Renal cortical epithelial cell (primary cell): ENCODE measurements at places on chromosomes 4 and X.

GRCh38 chr4:177673985-177674489, 231.8 kb upstream of the AGA start:
- no peak for DNase-seq

DNA sequence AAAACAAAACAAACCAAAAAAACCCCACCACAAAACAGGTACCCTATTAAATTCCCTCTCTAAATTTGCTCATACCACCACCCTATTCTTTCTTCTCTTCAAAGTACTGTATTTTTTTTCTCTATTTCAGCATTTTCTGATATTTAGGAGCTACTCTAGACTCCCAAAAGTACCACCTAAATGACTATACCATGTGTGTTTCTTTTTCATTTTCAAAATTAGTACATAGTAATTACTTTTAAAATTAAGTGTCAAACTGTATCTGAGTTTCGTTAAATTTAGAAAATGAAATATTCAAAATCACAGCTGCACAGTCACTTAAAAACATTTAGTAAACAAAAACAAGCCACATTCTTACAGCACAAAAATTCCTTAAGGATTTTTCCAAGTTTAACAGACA, 161.7 kb downstream of the FBXW7 start:
- no peak for DNase-seq

DNA sequence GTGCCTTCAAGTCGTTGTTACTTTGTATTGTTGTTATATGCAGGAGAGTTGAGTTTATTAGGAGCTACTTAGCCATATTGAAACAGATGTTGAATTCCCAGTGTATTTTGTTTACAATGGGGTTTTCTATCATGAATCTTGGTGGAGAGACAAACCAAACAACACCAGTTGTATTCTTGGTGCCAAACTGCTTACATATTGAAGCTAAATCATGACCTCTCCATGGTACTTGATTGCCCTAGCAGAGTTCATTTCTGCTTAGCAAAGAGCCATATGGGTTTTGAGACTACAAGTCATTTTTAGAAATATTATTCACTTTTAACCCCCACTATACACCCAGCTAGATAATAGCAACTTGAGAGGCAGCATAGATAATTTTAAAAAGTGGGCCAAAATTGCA, 85.4 kb downstream of the ADGRG4 start:
- DNase-seq = no peak

GRCh38 chr4:148344352-148344751, 97.9 kb downstream of the NR3C2 start:
- no peak for DNase-seq

DNA sequence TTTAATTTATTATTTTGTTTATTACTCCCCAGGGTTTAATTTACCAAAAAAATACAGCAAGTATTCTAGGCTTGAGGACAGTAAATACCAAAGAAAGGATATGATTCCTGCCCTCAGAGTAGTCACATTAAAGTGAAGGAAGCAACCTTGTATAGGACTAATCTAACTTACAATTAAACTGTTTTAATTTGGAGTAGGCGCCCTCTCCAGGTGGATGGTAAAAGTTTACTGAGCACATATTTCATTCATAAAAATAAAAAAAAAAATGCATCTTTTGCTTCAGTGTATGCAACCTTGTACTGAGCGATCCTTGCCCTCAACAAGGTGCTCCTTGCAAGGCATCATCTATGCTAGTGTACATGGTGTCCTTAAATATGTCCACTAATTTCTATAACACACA, 72.0 kb upstream of the MAGEB16 start:
- peak; percentile 36 for DNase-seq

DNA sequence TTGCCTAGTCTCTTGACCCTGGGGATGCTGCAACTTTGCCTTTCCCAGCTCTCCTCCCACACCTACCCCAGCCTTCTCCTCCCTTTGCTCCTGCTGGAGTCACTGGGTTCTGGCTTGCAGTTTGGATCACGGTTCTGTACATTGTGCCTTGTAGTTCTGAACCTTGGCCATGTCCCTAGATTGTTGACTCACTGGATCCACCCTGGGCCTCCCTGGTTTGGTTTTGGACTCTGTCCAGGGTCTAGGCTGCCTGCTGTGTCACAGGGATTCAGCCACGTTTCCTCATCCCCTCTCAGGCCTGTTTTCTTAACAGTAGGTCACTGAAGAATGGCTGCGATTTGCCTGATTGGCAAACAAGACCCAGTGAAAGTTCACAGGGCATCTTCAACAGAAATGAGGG, 11.5 kb upstream of the GABRE start:
- DNase-seq = peak; percentile 54

- peak; percentile 48 for DNase-seq
Measured at GRCh38 chrX:97401586-97402136, 518.0 kb downstream of the RPA4 start.

GRCh38 chr4:148056879-148057278, 325.0 kb downstream of the ARHGAP10 start:
- DNase-seq = peak; percentile 57

GRCh38 chr4:57736781-57737180, 626.6 kb upstream of the IGFBP7 start:
- no peak for DNase-seq

- no peak for DNase-seq
Measured at GRCh38 chr4:3077796-3078195, 3.3 kb downstream of the HTT start.

DNA sequence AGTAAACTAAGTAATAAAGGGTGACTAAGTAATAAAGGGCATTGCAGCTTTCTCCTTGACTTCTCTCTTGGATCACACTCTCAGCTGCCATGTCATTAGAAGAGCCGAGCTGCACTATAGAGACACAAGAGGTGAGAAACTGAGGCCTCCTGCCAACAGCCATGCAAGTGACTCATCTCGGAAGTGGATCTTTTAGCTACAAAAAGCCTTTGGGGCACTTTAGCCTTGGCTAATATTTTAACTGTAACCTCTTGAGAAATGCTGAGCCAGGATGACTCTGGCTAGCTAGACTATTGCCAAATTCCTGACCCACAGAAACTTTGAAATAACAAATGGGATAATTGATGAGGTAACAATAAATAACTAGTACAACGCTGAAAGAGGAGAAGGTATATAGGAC, 1.5 kb upstream of the NEIL3 start:
- DNase-seq = peak; percentile 99

DNA sequence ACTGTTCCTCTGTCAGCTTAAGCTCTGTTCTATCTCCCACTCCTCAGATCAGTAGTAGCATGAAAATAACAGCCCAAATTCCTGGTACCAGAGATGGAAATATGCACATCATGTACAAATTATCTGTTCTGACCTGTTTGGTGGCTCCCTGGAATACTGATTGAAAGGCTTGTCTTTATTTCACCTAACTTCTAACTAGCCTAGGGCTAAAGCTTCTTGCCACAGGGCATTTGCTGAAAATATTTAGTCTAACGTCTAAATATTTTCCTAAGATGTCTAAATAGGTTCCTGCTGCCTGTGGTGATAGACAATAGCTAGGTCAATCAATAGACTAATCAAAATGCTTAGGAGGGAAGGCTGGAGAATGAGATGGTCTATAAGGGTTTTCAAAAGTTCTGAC, 12.9 kb upstream of the PRMT9 start:
- no peak for DNase-seq

GRCh38 chrX:69152417-69152841, 12.8 kb downstream of the PJA1 start:
- peak; percentile 48 for DNase-seq

- DNase-seq = peak; percentile 31
Measured at GRCh38 chr4:182695842-182696241, 221.3 kb downstream of the DCTD start.

GRCh38 chr4:109410226-109410625, 23.4 kb upstream of the SEC24B start:
- DNase-seq = no peak

- DNase-seq = no peak
Measured at GRCh38 chr4:14028862-14029261, 401.3 kb upstream of the BOD1L1 start.

GRCh38 chrX:130025256-130025655, 42.8 kb downstream of the BCORL1 start:
- no peak for DNase-seq

GRCh38 chrX:103343105-103343504, 13.1 kb downstream of the TCEAL7 start:
- peak; percentile 50 for DNase-seq

GRCh38 chr4:97987019-97987648, 156.1 kb downstream of the STPG2 start:
- DNase-seq = peak; percentile 80

- no peak for DNase-seq
Measured at GRCh38 chr4:81211956-81212355, 3.1 kb downstream of the PRKG2 start.

- DNase-seq = peak; percentile 58
Measured at GRCh38 chr4:25949173-25949748, 35.2 kb downstream of the SMIM20 start.

DNA sequence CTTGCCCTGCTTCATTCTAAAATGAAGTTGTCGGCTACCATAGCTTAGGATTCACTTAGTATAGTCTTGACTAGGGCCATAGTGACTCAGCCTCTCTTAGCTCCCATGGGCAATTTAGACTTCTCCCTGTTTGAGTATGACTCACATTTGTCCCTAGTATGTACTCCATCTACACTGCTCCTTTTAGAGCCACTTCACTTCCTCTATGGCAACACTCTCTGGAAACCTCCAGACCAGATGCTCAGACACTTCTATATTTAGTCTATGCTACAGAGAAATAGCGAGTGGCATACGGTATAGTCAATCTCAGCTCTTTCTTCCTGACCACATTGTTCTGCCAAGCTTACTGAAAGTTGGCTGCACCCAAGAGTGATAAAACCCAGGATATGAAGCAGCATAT, 11.2 kb downstream of the MEPE start:
- DNase-seq = peak; percentile 82

DNA sequence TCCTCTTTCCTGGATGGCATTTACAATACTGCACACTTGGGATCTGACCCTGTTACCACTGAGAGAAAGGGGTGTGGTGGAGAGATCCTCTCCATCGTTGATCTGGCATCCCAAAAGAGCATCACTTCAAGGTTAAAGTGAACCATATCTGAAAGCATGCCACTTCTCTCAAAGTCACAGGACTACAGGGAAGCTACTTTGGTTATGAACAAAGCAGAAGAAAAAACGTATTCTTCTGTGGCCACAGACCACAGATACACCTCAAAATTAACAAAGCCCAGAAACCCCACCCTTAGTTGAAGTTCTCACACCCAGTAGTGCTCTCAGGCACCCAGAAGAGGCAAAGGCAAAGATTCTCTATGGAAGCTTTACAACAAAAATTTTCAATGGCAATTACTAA, 108.3 kb downstream of the JADE1 start:
- no peak for DNase-seq

DNA sequence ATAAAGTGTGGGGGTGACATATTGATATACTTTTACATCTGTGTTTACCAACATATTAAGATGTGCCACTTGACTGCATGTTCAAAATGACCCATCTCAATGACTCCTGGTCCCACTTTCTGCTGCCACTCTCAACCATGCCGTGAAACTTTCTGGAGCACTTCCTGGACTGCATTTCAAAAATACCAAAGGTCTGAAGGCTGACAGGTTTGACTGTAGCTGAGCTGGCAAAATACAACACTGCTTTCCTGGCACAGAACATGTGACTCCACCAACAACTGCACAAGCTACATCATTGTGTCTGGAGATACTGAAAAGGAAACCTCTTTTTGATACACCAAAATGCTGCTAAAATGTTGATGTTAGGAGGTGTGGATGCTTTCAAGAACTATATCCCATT, 184.8 kb downstream of the UNC5C start:
- peak; percentile 63 for DNase-seq

DNA sequence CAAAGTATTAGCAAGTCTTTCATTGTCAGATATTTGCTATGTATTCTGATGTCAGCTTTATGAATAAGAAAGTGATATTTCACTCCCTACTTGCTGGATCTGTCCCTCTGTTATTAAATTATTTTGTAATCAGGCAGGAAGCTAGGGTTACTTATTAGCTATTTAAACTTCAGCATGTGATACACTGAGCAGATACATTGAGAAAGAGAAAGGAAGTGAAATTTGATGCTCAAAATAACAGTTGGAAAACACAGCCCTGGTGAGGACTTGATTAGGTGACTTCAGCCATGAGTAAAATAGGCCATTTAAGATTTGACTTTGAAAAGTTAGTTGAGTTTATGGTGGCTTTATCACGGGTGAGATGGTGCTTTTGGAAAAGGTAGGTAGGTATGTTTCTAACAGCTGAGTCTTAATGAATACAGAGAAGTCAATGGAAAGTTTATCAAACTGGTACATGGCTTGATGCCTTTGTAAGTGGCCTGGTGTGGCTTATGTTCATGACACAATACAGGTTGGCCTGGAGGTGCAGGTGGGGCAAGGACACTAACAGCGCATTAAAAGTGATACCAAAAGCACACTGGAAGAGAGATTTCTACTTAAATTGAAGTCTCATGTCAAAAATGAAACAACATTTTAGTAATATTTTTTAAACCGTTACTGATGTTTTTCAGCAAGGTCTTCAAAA, 321.2 kb upstream of the SPOCK3 start:
- peak; percentile 73 for DNase-seq

DNA sequence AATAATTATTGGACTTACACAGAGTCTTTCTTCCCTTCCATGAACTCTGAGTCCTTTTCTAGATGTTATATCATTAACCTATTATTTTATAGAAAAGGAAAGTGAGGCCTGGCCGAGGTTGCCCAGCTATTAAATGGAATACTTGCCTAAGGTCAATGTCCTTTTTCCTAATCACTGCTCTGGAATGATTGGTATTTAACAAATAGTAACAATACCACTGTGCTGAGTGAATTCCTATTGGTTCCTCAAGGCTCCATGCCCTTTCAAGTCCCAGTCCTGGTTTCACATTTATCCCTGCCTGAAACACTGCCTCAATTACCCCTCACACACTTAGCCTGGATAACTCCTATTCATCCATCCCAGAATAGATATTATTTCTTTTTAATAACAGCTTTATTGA, 6.2 kb downstream of the TCEAL9 start:
- peak; percentile 91 for DNase-seq

DNA sequence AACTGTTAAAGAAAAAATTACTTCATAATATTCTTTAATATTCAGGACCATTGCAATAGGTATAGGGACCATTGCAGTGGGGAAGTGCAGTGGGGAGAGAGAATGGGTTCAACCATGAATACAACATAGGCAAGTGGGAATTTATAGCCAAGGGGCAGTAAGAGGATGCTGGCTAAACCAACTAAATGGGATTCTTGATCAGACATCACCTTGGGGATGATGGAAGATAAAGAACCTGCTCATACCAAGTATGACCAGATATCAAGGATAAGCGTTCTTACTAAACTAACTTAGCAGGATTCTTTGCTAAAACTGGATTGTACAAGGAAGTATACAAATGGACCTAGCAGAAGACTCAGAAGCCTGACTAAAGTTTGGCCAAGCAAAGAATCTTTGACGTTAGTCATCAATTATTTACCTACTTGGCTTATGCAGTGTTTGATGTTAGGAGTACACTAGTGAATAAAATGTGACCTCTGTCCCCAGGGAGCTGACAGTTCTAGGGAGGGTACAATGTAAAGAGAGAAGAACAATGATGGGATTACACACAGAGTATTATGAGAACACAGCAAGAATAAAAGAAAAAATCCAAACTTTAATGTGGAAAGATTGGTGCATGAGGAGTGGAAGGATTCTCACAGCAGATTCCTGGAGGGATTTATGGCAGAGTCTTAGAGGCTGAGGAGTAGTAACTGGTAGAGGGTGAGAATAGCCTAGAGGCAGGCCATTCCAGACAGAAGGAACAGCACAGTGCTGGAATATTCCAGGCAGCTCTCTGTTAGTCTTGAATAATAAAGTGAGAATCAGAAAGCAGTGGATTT, 54.7 kb upstream of the MYOZ2 start:
- peak; percentile 84 for DNase-seq
